ENCODE measurements at places on chromosomes 11 and 22.

DNA sequence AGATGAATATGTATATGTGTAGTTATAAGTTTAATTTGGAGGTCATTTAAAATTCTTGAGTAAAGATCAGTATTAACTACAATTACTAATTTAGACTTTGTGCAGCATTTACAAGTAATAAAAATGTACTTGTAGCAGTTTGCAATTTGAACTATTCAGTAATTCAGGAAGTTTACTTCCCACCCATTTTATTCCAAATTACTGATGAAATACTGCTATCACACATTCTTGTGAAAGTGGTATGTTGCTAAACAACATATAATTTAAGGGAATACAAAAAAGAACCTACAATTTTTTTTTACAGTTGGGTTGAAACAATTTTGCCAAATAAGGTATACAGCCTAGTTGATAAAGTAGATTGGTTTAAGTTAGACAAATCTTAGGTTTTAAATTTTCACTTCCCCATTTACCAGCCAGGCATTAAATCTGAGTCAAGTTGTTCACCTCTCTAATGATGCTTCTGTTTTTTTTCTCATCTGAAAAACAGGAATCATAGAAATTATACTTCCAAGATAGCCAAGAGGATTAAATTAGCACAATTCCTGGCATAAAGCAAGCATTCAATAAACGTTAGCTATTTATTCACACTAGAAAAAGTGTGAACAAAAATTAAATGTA lies 45.3 kb downstream of the ZBTB44 start:
- no peak for DNase-seq

DNA sequence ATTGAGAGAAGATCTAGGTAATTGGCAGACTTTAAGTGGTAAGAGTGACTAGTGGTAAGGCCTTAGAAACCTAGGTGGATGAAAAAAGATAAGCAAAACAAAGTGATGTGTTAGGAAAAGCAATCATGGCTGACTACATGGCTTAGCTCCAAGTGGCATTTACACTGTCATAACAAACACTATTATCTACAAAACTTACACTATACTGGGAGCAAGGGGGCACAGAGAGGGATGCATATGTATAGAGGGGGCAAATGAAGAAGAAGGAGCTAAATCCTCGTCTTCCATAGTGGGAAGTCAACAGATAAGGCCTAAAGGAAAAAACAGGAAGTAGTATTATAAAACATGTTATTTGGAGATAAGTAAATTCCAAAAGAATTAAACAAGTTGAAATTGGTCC lies 32.5 kb downstream of the ADORA2A start:
- DNase-seq: no peak

- DNase-seq: no peak
Observed at GRCh38 chr11:117673602-117674001, 123.4 kb downstream of the DSCAML1 start.

- no peak for DNase-seq
Observed at GRCh38 chr11:65404210-65404609, 17.8 kb downstream of the FRMD8 start.

GRCh38 chr11:90284171-90284570 lies 61.3 kb upstream of the CHORDC1 start:
- DNase-seq: no peak

- DNase-seq: no peak
Observed at GRCh38 chr11:86222081-86222480, 22.5 kb upstream of the EED start.

DNA sequence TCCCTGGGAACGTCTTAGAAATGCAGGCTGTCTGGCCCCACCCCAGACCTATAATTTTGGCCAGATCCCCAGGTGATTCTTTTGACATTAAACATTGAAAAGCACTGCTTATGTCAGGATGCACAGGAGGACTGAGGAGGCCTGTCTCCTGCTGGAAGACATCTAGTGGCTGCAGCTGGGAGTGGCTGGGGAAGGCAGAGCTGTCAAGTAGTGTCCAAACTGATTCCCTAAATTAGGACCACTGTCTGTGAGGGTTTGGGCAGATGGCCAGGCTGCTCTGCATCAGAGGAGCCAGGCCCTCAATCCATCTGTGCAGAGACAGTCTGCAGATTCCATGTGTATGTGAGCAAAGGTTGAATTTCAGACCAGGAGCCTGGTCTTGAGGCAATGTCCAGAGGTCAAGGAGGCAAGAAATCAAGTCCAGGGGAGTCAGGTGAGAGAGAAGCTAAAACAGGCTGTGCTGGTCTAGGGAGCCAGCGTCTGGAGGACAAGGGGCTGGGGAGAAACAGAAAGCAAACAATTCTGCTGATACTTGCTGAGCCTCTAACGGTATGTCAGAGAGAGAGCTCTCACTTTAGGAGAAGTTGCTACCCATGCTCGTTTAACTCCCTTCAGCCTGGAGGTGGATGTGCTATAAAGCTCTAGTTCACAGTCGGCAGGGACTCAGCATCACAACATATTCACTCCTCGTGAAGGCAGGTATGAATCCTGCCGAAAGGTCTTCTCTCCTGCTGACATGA lies 15.3 kb upstream of the SYTL2 start:
- DNase-seq: peak; percentile 55

GRCh38 chr11:115166820-115167219 lies 337.4 kb downstream of the CADM1 start:
- no peak for DNase-seq

GRCh38 chr11:115778928-115779650 lies 274.9 kb upstream of the CADM1 start:
- DNase-seq: no peak

GRCh38 chr11:123973816-123974215 lies 3.8 kb downstream of the OR10S1 start:
- DNase-seq: peak; percentile 72

DNA sequence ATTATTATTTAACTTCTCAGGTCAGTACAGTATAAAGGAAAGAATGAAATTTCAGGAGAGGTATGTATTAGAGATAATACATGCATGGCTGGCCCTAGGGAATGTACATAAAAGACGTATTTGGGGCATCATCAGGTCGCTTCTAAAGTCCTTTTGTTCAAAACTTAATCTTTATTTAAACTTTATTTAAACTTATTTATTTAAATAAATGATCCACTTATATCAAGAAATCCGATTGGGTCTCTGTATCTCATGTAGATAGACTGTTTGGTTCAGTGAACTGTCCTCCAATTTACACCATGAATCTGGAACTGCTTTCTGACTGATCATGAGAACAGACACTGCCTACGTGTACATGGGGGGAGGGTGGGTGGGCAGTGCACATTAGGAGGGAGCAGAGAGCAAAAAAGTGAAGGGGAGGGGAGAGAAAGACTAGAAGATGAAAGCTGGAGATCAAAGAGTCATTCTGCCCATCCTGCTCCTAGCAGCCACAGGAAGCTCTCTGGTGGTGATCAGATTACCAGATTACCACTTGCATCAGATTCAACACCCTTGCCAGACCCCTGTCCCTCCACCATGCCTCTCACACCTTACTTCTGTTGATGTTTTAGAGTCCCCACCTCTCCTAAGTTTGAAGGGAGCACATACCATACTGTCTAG lies 92.1 kb upstream of the MTMR2 start:
- no peak for DNase-seq

DNA sequence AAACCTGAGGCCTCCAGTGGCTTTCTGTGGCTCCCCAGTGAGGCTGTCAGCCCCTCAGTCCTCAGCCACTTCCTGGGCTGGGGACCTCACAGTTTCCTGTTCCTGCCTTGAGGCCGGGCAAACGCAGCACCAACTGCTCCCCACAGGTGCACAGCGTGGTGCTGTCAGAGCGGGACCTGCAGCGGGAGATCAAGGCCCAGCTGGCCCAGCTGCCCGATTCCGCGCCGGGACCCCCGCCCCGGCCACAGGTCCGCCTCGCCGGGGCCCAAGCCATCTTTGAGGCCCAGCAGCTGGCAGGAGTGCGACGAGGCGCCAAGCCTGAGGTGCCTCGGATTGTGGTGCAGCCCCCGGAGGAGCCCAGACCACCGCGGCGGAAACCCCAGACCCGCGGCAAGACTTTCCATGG lies 5.4 kb downstream of the TBC1D10C start:
- DNase-seq: no peak

DNA sequence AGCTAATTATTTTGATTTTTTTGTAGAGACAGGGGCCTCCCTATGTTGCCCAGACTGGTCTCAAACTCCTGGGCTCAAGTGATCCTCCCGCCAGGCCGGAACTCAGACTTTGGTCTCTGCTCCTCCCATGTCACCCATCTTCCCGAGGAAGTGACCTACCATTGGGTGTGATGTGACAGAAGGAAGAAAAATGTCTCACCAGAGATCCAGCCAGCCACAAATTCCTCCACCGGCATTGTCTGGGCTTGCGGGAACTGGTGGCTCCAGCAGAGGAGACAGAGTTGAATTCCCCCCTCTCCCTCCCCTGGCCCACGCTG lies 772 bp downstream of the SLC25A45 start:
- peak; percentile 54 for DNase-seq

GRCh38 chr11:8928981-8929615 lies 3.6 kb downstream of the C11orf16 start:
- DNase-seq: no peak

DNA sequence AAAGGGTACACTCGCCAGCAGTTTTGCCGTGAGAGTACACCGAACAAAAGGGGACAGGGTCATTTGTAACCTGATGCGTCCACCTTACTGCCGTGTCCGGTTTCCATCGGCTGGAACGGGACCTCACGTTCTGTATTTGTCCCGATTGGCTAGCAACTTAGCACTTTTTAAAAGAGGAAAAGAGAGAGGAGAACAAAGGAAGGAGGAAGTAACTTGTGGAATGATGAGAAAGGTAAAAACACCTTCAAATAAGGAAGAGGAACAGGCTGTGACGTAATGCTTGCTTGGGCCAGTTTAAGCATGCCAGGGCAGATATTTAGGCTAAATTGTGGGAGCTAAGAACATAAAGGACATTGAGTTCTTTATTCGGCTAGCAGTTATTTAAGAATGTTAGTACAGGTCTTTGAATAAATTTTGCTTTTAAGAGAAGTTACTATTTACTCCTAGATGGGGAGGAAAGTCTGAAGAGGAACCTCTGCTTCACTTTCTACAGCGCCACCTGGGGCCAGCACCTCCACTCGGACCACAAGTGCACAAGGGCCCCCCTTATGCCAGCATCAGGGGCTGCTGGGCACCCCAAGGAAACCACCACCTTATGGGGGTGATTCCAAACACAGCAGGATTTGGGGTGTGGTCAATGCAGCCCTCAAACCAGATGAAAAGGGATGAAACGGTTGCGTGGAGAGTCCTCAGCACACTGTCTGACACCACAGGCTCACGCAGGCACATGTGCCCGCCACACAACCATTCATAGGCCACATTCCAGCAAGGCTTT lies 5.8 kb downstream of the ARSA start:
- no peak for DNase-seq

- no peak for DNase-seq
Observed at GRCh38 chr11:73498343-73498742, 99.6 kb downstream of the FAM168A start.

DNA sequence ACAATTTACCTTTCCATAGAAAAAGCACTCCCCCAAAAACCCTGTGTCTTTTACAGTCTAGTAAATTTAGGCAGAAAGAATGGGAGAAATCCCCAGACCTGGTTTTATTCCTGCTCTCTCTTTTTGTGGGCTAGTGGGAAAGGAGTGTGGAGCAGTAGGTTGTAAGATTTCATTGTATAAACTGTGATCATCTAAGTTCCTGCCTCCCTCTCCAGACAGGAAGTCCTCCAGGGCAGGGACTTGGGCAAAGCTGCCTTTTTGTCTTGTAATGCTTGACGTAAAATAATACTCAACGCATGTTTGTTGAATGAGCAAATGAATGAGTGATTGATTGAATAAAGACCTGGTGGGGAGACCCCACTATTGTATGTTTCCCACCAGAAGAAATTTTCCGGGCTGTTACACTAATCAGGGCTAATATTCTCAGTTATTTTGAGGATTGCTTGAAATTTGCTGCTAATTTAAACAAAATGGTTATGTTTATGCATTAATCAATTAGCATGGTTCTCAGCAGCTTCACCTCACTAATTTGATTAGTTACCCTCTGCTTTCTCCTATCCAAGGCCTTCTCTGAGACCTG lies 36.3 kb downstream of the CSNK2A3 start:
- no peak for DNase-seq

DNA sequence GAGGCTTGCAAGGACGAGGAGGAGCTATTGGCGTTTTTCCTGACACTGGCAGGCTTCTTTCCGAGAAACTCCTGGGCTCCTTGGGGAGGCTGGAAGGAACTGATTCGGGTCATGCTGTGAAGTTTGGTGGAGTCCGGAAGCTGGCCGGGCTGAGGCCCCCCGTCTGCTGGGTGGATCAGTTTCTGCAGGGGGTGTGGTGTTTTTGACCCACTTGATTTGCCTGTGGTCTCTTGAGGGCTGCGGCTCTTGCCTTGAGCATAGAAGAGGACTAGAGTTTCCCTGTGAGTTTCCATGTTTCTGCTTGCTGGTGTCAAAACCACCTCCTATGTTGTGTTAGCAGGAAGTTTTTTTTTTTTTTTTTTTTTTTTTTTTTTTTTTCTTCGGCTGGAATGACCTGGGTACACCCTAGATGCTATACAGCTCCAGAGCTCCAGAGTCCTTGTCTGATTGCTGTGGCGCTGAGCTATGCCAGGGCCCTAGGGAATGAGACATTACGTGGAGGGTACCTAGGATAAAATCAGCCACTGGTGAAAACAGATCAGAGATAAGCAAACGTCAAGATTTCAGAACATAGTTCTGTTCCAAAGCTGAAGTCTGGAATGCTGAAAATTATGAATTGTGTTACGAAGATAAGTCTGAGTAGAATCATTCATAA lies 728 bp downstream of the TBC1D22A start:
- peak; percentile 93 for DNase-seq

DNA sequence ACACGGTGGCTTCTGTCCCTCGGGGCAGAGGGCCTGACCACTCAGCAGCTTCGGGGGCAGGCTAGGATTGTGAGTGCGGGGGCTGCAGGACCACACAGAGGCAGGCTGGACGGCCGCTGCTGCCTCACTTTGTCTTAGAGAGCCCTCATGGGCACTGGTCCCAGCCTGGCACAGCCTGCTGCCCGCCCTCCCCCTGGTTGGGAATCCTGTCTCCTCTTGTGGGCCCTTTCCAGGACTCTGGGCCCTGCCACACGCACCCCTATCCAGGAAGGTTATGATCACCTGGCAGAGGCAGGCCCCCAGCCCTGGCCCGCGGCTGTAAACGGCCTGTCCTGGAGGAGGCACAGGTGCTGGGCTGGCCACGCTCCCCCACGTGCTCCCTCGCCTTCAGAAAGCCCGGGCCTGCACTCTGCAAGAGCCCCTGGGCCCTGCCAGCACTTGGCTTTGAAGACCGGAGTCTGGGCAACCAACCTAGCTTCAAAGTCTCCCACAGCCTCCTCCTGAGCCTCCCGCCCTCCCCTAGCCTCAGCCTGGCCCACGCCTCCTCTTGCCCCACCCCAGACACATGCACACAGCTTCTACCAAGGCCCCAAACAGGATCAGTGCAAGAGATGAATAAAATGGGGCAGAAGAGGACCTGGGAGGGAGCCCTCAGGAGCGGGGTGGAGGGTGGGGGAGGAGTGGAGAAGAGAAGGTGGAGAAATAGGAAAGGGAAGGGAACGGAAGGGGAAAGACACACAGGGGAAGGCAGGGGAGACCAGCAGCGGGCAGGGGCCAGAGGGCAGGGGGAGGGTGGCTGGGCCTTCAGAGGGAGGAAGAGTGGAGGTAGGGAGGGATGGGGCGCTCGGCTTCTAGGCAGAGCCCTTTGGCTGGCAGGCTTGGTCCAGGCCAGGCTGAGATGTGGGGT lies 31.0 kb downstream of the SYT7 start:
- no peak for DNase-seq

Data from choroid plexus epithelial cell (primary cell).